Central memory CD8-positive, alpha-beta T cell (primary cell): ENCODE measurements at places on chromosomes 3 and 15.

DNA sequence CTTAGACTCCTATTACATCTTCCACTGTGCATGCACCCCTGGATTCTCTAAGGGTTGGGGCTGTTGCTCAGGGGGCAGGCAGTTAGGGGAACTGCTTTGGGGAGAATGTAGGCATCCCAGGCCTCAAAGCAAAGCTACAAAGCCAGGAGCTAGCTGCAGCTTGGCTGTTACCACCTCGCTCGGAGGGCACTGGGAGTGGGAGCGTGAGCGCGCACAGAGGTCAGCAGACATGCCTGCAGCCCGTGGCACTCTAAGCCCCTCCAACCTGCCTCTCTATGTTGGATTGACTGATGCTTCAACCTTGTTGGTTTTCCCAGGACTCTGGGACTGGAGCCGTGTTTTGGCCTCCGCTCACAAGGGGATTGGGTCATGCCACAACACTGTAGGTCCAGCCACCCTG, 69.8 kb downstream of the CPN2 start:
- DNase-seq, result no peak

GRCh38 chr15:55282284-55282833, 7.3 kb downstream of the RAB27A start:
- no peak for DNase-seq

DNA sequence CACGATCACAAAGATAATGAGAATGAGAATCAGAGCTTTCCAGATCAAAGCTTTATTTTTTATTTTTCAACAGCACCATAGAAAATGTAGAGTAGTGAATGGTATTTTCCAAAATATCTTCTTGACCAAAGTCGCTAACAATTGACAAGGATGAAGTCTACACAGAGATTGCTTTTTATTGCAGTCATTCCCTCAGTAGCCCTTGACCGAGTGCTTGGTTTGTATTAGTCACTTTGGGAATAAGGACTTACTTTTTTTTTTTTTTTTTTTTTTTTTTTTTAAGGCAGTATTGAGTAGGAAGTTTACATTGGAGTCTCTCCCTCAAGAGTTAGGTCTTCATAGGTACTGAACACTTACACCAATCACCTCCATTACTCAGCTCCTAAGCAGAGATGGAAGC, 39.8 kb downstream of the THRB start:
- no peak for DNase-seq

DNA sequence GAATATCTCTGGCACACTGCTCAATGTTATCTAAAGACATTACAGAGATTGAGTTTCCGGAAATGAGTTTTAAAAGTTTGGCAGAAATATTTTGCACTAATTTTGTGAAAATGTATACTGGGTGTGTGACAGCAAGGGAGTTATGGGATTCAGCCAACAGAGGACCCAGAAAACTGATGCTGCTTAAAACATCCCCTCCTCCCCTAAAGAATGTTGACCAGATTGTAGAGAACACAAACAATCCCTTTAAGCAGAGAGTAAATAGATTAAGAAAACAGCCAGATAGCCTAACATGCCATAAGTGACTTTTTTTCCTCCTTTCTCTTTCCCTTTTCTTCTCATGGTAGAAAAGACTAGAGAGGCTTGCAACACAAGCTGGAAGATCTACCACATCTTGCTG, 928.0 kb upstream of the ALCAM start:
- no peak for DNase-seq

- DNase-seq, result no peak
These were observed 15.9 kb upstream of the SPTSSB start for GRCh38 chr3:161386991-161387770.

DNA sequence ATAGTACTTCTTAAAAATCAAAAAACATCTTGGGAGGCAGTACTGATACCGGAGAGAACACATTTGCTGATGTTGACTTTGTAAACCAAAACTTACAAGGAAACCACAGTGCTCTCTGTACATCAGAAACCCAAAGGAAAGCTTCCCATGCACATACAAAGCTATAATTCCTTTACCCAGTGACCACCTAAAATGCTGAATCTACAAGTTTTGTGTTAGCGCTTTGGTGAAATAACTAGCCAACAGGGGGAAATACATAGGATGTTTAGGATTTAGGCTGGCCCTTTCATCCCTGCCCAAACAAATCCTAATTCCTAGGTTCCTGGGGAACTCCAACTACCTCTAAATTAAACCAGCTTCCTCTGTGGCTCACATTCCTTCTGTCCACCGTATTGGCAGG, 15.3 kb upstream of the SPG21 start:
- no peak for DNase-seq

DNA sequence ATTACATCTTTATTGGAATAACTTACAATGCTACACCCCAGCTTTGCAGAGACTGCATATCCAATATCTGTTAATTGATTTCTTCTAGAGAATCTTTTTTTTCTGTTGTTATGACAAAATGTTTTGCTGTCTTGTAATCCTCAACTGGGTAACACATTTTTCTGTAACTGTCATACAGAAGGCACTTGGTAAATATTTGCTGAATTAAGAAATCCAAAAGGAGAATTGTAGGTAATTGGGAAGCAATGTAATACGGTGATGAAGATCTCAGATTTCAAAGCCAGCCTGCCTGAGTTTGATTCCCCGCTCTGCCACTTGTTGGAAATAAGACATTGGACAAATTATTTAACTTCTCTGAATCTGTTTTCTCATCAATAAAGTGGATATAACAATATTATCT, 169.1 kb downstream of the WDR72 start:
- no peak for DNase-seq

- no peak for DNase-seq
These were observed 121.1 kb downstream of the CBLB start for GRCh38 chr3:105747696-105748095.

GRCh38 chr15:39594446-39595337, 13.8 kb downstream of the THBS1 start:
- DNase-seq, result no peak

DNA sequence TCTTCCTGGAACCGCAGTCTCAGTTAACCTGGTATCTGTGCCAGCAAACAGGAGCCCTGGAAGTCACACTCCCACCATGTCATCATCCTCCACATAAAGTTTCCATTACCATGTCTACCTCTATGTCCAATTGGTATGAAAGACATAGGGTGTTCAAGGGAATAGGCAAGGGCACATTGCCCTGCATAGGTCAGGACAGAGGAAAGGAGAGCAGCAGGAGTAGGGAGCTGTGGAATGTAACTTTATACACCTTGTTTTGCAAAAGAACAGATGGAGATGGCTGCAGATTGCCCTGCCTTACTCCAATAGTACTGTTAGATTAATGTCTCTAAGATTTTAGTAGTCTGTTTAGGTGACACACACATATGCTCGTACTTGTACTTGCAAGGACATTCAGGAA, 1056.4 kb downstream of the NTRK3 start:
- no peak for DNase-seq

DNA sequence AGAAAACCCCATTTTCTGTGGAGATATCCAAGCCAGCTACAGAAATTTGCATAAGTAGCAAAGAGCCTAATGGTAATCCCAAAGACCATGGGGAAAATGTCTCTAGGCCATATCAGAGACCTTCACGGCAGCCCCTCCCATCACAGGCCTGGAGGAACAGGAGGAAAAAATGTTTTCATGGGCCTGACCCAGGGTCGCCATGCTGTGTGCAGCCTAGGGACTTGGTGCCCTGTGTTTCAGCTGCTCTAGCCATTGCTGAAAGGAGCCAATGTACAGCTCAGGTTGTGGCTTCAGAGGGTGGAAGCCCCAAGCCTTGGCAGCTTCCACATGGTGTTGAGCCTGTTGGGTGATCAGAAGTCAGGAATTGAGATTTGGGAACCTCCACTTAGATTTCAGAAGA, 1150.7 kb downstream of the OTOL1 start:
- no peak for DNase-seq

DNA sequence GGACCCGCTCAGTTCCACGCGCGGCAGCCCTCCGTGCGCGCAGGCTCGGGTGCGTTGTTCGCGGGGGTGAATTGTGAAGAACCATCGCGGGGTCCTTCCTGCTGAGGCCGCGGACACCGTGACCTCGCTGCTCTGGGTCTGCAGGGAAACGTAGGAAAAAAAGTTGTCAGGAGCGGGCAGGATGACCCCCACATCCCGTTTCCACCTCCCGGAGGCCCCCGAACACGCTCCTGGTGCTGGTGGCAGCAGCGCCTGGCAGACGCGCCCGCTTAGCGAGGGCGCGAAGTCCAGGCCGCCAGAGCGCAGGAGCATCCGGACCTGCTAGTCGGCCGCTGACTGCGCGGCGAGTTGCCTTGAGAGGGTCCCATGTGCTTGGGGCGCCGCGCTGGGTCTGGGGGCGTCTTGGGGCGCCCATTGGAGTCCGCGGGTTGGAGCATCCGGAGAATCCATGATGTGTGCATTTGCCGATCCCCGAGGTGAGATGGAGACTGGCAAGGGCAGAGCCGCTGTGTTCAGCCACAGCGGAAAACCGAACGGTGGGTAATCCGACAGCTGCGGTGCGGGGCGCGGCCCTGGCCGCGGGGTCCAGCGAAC, 520 bp downstream of the GREM1 start:
- DNase-seq, result no peak

DNA sequence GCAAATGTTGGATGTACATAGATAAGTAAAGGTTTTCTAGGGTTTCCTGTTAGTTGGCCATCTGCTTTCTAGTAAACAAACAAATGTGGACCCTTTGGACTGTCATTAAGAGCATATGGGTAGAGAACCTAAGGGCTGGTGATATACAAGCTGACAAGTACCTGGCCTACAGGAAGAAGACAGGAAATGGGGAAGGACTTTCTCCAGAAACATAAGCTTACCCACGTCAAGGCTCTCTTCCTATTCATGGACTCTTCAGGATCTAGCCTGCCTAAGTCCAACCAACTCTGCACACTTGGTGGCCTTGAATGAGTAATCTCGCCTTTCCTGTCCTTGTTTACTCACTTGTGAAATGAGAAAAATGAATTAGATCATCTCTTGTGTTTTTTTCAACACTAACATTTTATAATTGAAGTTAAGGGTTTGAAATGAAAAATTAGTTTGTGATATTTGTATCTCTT, 22.2 kb upstream of the GOLIM4 start:
- DNase-seq, result no peak
